ENCODE measurements at places on chromosomes 2 and 18.
A peak's percentile ranks its signal among the peaks of the same experiment; 100 is the strongest.

DNA sequence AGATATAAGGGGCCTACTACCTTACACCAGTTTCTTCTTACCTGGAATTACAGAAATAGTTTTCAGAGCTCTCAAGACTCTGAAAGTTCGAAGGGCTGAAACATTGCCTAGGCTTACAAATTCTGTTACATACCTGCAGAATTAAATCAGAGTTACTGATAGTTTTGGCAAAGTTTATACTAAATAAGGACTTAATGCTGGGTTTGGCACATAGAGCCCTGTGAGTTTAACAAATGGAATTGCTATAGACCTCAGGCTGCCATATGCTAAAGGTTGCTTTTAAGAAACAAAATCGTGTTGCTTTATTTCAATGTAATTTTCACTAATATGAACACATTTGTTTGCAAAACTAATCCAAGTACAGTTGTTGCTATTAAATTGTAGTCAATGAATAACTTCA is 40.1 kb downstream of the SCN3A start:
- DNase-seq = no peak

- DNase-seq = no peak
These were observed 311.3 kb downstream of the CELF4 start for GRCh38 chr18:37254236-37254754.

GRCh38 chr2:168738062-168738461 is 64.4 kb upstream of the NOSTRIN start:
- no peak for DNase-seq

DNA sequence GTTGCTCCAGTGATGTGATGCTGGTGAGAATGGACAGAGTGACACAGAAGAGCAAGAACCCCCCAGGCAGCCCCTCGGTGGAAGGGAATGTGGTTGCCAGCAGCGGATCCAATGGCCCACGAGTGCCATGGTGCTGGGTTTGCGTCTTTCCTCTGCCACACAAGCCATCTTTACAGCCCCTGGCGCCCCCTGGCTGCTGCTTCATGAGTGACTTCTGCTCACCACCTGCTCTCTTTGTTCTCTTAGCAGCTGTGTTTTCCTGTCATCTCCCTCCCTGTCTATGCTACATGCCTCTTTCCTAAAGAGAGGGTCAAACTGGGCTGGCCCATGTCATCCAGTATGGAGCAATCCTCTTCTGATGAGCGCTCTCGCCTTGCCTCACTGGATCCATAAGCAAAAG is 300.0 kb upstream of the SMIM21 start:
- DNase-seq = peak; percentile 26

DNA sequence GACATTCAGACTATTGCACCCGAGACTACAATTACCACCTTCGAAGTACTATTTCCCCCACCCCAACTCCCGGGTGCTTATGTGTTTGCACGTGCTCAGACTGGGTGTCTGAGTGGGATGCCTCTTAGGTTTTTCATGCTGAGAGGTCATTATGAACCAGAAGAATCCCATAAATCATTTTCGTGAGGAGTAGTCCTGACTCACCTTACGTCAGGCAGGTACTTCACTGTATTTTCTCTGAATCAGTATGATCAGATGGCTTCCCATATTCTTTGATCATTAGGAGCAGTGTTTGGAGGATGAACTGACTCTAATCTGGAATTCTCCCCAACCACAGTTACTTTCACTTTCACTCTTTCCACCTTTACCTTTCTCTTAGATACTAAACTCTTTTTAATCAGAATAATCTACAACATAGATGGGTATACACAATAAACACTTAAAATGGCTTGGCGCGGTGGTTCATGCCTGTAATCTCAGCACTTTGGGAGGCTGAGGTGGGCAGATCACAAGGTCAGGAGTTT is 38.4 kb upstream of the STAT4 start:
- no peak for DNase-seq

- no peak for DNase-seq
These were observed 22.9 kb upstream of the CIDEA start for GRCh38 chr18:12231040-12231882.

Measured in stimulated activated naive CD8-positive, alpha-beta T cell treated with anti-CD3 and anti-CD28 coated beads, Interleukin-15, amount 100 ng/mL, for 72 hours (primary cell).